Common myeloid progenitor, CD34-positive (primary cell): ENCODE measurements at places on chromosomes 5 and 9.

GRCh38 chr5:98602534-98603112 lies 170.8 kb upstream of the RGMB start:
- DNase-seq, result no peak

DNA sequence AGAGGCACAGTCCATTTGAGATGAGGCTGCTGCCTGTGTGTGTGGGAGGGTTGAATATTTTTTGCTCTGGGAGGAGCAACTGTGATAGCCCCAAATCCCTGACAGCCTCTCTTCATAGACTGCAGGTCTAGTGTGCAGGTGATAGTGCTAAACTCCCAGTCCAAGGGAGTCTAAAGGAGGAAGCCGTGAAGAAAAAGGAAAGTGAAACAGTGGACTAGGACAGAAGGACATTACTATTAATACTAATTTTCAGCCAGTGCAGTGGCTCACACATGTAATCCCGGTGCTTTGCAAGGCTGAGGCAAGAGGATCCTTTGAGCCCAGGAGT lies 295.0 kb downstream of the PDE4D start:
- no peak for DNase-seq

DNA sequence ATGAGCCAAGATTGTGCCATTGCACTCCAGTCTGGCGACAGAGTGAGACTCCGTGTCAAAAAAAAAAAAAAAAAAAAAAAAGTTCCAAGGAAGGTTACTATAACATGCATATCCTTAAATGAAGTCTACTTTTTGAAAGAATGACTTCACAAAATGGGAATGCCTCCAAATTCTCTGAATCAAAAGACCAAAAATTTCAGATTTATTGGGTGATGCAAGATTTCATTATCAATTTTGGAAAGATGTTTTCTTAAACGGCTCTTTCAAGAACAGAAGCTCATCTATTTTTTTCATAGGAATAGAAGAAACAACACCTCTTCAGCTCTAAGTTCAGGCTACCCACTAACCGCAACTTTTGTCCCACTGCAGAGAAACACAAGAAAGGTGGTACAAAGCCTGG lies 69.9 kb downstream of the AUH start:
- no peak for DNase-seq

- DNase-seq, result no peak
These were observed 454.0 kb upstream of the GRAMD2B start for GRCh38 chr5:125969011-125969813.

GRCh38 chr5:54792611-54793404 lies 192.6 kb downstream of the ESM1 start:
- DNase-seq, result no peak

GRCh38 chr9:101097210-101097609 lies 68.7 kb downstream of the PLPPR1 start:
- no peak for DNase-seq
